ENCODE measurements at places on chromosomes 6 and 20.

DNA sequence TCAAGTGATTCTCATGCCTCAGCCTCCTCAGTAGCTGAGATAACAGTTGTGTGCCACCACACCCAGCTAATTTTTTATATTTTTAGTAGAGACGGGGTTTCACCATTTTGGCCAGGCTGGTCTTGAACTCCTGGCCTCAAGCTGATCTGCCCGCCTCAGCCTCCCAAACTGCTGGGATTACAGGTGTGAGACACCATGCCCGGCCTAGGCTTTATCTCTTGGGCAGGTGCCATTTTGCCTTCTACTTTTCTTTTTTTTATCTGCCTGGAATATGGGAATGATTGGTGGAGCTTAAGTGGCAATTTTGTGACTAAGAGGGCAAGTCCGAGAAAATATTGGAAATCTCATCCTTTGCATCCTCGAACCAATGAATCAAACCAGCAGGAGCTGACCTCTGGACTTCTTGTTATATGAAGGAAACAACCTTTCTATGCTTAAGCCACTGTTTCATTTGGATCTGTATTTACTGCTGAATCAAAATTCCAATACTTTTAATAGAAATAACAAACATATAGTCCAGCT is 128.9 kb upstream of the ZNF217 start:
- no peak for DNase-seq

- DNase-seq: peak; percentile 2
Measured at GRCh38 chr6:29696147-29697125, 15.5 kb upstream of the ZFP57 start.

DNA sequence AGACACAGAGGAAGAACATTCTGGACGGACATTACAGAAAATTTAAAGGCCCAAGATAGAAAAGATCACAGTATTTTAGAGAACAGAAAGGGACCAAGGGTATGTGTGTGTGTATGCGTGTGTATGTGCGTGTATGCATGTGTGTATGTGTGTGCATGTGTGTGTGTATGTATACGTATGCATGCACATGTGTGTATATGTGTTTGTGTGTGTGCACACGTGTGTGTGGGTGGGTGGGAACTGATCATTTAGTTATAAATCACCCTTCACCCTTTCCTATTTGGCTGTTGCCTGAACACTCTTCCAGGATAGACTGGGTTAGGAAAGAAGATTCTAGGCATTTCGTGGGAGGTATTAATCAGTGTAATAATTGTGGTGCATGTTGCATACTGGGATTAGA is 634.4 kb downstream of the DHX35 start:
- no peak for DNase-seq

GRCh38 chr6:145551164-145551563 is 184.2 kb downstream of the EPM2A start:
- no peak for DNase-seq

GRCh38 chr6:117463762-117464665 is 18.5 kb upstream of the DCBLD1 start:
- DNase-seq: no peak

- DNase-seq: no peak
Measured at GRCh38 chr6:125940247-125941041, 16.1 kb upstream of the HINT3 start.

- DNase-seq: no peak
Measured at GRCh38 chr6:121498481-121499276, 63.2 kb downstream of the GJA1 start.

DNA sequence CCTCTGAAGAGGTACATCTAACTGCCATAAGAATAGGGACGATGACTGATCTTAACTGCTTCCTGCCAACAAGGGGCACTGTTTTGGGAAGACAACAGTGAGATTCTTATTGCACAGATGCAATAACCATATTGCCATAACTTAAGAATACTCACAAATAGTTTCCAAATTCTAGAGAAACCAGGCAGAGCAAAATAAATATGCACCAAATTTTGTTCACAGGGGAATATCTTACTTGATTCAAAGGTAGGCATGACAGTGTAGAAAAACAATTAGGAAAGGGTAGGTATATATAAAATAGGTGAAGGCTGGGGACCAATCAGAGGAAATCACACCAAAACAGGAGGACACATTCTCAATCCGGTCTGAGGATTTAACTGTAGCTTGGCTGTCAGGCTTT is 49.9 kb upstream of the CST7 start:
- no peak for DNase-seq

Data from amygdala (tissue), 56 donors.